Gastrocnemius medialis (tissue), 4 donors: ENCODE measurements at places on chromosomes 3 and 15.

GRCh38 chr3:131393051-131393450, 11.5 kb downstream of the NUDT16 start:
- DNase-seq, result no peak

GRCh38 chr3:64185436-64185835, 39.8 kb downstream of the PRICKLE2 start:
- no peak for DNase-seq

- no peak for DNase-seq
Measured at GRCh38 chr3:39528844-39529243, 61.4 kb downstream of the MOBP start.

DNA sequence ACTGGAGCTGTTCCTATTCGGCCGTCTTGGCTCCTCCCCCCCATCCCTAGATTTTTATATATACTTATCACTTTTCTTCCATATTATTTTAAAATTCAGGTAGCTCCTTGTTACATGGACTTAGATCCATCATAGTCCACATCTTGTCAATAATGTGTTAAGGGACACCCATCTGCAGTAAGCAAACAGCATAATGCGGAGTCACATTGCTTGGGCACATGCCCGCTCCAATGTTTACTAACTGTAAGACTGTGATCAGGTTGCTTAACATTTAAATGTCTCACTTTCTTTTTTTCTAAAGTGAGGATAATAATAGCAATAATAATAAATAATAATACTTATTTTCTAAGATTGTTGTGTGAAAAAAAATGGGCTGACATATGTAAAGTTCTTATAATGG, 303.2 kb upstream of the SOX14 start:
- DNase-seq, result no peak

DNA sequence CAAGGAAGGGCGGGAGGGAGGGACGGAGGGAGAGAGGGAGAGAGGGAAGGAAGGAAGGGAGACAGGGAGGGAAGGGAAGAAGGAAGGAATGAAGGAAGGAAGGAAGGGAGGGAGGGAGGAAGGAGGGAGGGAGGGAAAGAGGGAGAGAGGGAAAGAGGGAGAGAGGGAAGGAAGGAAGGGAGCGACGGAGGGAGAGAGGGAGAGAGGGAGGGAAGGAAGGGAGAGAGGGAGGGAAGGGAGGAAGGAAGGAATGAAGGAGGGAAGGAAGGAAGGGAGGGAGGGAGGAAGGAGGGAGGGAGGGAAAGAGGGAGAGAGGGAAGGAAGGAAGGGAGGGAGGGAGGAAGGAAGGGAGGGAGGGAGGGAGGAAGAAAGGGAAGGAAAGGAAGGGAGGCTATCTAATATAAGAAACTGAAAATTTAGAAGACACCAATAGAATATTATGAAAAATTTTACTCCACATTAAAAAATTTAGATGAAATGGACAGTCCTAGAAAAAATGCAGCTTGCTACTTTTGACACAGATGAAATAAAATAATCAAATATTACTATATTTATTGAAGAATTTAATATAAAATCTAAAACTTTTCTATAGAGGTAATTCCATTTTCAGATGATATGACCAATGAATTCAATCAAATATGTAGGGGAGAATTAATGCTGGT, 280.3 kb upstream of the SLITRK3 start:
- no peak for DNase-seq

DNA sequence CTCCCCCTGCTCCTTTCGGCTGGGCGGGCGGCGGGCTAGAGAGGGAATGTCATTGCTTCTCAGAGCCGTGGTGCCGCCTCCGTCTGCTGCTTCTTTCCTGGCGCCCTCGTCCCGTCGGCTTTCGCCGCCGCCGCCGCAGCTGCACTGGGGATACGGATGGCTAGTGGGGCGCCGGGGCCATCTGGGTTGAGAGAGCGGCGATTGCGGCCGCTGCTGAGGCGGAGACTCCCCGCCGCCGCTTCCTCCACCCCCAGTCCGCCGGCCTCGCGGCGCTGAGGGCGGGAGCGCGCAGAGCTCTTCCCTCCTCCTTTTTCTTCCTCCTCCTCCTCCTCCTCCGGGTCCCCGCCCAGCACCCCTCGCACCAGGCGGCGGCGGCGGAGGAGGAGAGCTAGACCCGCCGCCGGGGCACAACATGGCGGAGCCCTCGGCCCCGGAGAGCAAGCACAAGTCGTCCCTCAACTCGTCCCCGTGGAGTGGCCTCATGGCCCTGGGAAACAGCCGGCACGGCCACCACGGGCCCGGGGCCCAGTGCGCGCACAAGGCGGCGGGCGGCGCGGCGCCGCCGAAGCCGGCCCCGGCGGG, at the start of gene STT3B:
STT3B (plus strand) TSS at position 339 of the 582 bp plus-strand sequence; CDS start at position 413, 74 bp downstream.
- DNase-seq, result peak; percentile 73

- peak; percentile 99 for DNase-seq
Measured at GRCh38 chr15:72272213-72272996, at the start of gene PARP6. PARP6 (minus strand) TSS chr15:72272554; CDS start chr15:72267477, 5,077 bp downstream.

- no peak for DNase-seq
Measured at GRCh38 chr3:43998370-43998835, 243.3 kb upstream of the TOPAZ1 start.

- no peak for DNase-seq
Measured at GRCh38 chr3:30742796-30743619, 136.6 kb downstream of the TGFBR2 start.

- no peak for DNase-seq
Measured at GRCh38 chr3:72818092-72818773, 30.0 kb downstream of the SHQ1 start.

- no peak for DNase-seq
Measured at GRCh38 chr15:69869881-69870505, 227.7 kb downstream of the TLE3 start.

DNA sequence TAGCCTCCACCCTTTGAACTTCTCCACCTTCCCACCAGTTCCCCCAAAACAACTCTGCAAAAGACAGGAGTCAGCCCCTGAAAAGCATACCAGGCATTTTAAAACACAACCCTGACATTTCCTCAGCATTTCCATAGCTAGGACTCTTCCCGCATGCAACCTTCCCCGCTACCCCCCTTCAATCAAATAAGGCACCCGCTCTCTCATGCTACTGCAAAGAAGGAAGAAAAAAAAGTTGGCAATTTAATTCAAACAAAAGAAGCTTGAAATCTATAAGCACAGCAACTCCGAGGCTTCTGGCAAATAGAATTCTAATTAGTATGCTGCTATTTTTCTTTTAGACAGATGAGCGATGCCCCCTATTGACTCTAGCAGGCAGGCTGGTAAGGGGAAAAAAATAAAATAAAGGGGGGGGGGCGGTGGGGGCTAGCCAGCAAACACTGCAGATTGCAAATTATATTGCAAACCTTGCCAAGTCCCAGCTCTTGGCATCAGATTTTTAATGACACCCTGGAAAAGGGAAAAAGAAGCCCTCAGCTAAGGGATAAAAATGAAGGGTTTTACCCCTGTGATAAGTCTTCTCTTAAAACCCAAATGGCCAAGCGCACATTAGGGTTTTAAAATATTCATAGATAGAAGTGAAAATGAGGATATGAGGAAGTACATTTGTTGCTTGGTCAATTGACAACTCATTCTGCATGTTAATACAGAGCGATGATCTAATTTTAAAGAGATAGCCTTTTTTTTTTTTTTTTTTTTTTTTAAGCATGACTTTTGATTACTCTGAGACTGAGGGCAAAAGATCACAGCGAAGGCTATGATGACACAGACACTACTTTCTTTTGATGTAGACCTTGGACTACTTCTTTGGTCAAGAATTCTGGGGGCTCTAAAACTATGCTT, 255.2 kb downstream of the NR2F2 start:
- DNase-seq, result no peak

DNA sequence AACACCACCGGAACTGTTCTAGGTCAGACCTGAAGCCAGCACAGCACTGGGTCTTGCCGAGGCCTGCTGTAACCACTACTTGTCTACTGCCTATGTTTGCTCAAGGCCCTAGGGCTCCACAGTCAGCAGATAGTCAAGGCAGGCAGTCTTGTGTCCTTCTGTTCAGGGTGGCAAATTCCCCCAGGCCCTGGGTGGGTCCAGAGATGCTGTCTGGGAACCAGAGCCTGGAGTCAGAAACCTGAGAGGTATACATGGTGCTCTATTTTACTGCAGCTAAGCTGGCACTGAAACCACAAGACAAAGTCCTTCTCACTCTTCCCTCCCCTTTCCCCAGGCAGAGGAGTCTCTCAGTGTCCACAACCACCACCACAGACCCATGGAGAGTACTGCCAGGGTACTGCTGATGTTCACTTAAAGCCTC, 89.9 kb downstream of the BBX start:
- DNase-seq, result no peak

GRCh38 chr15:36944442-36944841, 155.9 kb downstream of the MEIS2 start:
- DNase-seq, result no peak
